ENCODE measurements at places on chromosomes 5 and 9.

- peak; percentile 27 for DNase-seq
Measured at GRCh38 chr5:76607353-76607871, 15.8 kb downstream of the F2RL2 start.

DNA sequence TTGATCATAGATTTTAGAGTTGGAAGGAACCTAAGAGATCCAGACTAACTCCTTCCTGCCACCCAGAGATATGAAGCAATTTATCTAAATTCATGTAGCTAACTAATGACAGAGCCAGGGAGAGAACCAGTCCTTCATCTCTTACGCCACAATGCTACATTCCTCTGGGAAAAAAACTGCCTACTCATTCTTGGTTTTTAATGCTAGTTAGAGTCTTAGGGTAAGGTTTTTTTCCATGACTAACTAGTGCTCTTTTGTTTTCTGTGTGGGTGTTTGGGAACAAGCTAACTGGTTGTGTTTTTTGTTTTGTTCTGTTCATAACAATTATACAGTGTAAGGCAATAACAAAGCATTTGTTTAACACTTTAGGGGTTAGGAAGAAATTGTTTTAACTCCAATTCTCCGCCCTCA lies 52.4 kb downstream of the SLC44A1 start:
- DNase-seq, result peak; percentile 99

- no peak for DNase-seq
Measured at GRCh38 chr5:151612689-151613427, 21.7 kb upstream of the FAT2 start.

- peak; percentile 30 for DNase-seq
Measured at GRCh38 chr9:88106492-88106891, 31.8 kb downstream of the SPATA31C2 start.

- DNase-seq, result no peak
Measured at GRCh38 chr9:21267485-21268346, 27.9 kb upstream of the IFNA14 start.
